ENCODE measurements at places on chromosomes 3 and 15. TPM values are rescaled to one million over a fixed set of nuclear protein-coding genes. Genes with fewer than 3 reads are reported as not detected.

The OSTN gene
- not detected for total RNA-seq

The CTXN2 gene
- not detected for total RNA-seq

The RGMA gene
- total RNA-seq: 13.8 TPM

The MAP1A gene
- total RNA-seq: 11.5 TPM

The IMPG2 gene
- 0.22 TPM for total RNA-seq

The TM2D3 gene
- 38.4 TPM for total RNA-seq

The CELSR3 gene
- total RNA-seq: 0.33 TPM

The CD47 gene
- total RNA-seq: 70.5 TPM

The CCNB2 gene
- total RNA-seq: 3.5 TPM

The ITGA11 gene
- total RNA-seq: 2.9 TPM

The EOMES gene
- 0.68 TPM for total RNA-seq

The FHIT gene
- 10.6 TPM for total RNA-seq

The ARNT2 gene
- 1.5 TPM for total RNA-seq

The ZNF860 gene
- 0.38 TPM for total RNA-seq

The MESP1 gene
- total RNA-seq: 10.9 TPM

The WWTR1 gene
- 89.3 TPM for total RNA-seq

The POPDC2 gene
- 2.3 TPM for total RNA-seq

The ACOX2 gene
- 21.2 TPM for total RNA-seq
